ENCODE measurements at places on chromosomes 3 and 15.

DNA sequence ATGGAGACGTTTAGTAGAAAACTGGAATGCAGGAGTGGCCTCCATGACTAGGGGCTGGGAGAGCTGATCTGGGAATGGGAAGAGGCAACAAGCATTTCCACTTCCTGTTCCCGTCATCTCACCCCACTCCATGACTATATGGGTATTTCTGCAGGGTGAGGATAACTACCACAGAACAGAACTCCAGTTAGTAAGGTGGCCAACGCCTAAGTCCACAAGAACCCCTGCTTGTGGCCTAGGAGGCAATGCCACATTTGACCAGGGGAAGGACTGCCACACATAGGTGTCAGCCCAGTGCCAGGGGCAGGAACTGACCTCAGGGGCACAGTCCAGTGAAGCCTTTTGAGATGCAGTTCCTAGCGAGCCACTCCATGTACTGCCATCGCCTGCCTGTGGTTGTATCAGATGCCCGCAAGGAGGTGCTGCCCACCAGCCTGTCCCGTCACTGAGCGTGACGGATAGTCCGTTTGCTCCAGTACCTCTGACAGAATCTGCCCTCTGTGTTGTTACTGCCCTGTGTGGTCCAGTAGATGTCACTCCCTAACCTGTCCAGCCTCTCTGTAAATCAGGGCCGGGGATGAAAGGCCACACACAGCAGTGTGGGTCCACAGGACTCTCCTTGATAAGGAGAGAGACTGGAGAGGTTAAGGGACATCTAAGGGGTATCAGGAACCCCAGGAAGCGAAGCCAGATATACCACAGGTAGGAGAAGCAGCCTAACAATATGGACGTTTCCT, 3.5 kb upstream of the MTFMT start:
- peak; percentile 45 for DNase-seq

DNA sequence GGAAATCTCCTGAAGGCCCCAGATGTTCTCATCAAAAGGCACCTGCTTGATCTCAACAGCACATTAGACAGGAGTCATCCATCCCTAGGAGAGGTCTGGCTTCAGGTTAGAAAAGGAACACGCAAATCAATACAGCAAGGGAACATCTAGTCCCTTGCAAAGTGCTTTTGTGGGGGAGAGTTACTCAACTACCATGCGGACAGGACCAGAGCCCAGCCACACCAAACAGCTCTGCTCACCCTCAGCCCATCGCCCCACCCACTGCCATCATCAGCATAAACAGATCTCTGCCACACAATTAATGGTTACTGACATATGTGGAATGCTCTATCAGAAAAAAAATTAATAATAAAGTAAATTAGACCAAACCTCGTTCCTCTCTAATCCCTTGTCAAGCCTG, 85.6 kb downstream of the MYLK start:
- no peak for DNase-seq

GRCh38 chr3:63585927-63586326, 66.5 kb upstream of the SNTN start:
- DNase-seq, result no peak

- no peak for DNase-seq
Measured at GRCh38 chr3:5116538-5116937, 5.6 kb upstream of the ARL8B start.

GRCh38 chr3:65004306-65004705, 316.5 kb upstream of the ADAMTS9 start:
- no peak for DNase-seq
